Activated CD8-positive, alpha-beta memory T cell treated with anti-CD3 and anti-CD28 coated beads for 48 hours (primary cell): ENCODE measurements at places on chromosomes 4 and X.

GRCh38 chr4:173280998-173281397, 53.2 kb downstream of the HMGB2 start:
- DNase-seq, result no peak

GRCh38 chrX:34901761-34902160, 40.8 kb upstream of the FAM47B start:
- DNase-seq, result no peak

DNA sequence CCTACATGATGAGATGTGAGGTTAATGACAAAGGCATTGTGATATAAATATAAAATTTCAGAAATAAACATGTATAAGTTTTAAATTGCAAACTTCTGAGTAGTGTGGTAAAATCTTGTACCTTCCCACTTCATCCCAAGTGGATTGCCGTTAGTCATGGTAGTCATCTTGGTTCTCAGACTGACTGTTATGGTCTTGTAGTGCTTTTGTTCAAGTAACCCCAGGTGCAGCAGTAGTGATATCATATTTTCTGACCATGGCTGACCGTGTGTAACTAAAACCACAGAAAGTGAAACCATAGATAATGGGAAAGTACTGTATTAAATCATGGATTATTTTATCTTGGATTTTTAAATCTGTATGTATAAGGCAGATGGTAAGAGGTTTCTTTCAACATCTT, 74.8 kb upstream of the SLIT2 start:
- DNase-seq, result no peak

- no peak for DNase-seq
These were observed 83.6 kb downstream of the MAML3 start for GRCh38 chr4:140070366-140070765.

DNA sequence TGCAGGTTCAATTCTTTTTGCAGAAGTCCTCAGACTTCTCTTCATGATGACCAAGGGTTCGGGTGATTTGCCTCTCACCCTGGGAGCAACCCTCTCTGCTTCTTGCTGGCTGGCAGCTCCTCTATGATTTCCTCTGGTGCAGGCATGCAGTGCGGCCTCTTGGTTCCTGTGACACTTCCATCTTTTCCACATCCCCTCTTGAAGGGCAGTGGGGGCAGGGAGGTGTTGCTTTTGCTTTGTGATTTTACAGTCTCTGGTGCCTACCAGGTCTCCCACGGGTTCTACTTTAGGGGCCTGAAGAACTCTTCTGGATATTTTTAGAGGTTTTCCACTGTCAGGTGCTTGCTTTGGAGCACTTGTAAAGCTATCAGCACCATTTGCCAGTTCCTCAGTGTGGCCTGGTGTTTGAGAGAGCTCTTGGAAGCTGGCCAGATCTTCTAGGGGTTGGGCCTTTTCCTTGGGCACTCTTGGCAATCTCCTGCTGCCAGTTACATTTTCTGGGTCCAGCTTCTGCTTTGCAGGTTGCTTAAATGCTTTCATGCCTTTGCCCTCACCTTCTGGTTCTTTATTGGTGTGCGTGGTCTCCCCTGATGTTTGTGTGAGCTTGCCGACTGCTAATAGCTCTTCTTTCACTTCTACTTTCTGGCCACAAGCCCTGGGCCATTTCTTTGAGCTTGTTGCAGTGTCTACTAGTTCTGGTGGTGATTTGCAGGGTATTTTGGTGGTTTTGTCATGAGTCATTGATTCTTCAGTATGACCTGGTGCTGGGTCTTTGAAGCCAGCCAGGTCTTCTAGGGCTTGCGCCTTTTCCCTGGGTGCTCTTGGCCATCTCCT, 11.5 kb upstream of the CHST7 start:
- DNase-seq, result no peak

GRCh38 chrX:15718283-15718970, 19.6 kb upstream of the CA5B start:
- DNase-seq, result no peak

DNA sequence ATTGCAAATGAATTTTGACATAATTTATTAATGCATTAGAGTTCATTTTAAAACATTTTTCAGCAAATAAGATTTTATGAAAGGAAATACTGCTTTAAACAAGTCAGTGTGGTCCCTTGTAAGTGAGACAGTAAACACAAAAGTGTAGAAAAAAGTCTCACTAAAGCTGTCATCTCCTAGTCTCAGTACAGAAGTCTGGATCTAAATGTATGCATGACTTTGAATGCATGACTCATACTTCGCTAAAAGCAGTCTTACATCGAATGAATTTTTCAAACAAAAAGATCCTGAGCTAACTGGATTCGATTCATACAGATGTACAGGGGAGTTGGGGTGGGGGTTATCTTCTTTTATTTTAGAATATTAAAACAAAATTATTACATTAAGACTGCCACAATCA, 207.4 kb upstream of the VCX start:
- no peak for DNase-seq

- no peak for DNase-seq
These were observed 26.7 kb upstream of the C1QTNF7 start for GRCh38 chr4:15400981-15401671.

DNA sequence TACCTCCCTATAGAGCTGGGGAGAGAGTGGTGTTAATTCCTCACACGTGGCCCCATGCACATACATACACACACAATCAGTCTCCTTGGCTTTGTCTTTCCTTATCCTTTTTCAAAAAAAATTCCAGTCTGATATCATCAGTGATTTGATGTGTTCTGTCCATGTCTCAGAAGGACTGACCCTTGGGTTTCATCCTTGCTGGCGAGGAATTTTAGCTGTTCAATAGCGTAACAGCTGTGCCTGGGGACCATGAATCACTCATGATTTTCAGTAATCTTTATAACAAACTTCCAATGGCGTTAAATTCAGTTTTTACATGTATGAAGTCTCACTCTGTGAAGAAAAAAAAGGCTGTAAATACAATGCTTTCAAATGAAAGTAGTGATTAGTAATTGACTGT, 204.6 kb downstream of the RBMX2 start:
- no peak for DNase-seq

DNA sequence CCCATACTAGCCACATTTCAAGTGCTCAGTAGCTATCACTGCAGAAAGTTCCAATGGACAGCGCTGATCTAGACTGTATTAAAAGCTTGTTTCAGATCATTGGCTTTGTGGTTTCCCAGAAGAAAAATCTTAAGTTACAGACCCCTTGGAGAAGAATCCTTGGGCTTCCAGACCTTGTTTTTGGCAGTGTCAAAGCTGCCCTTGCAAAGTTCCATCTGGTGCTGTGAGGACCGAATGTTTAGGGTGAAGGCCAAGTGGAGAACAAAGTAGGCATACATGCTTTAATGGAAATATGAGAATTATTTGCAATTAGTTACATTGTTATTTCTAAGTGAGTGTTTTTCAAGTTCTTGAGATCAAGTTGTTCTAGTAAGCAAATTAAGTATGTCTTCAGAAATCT, 144.7 kb downstream of the FRMPD4 start:
- no peak for DNase-seq

DNA sequence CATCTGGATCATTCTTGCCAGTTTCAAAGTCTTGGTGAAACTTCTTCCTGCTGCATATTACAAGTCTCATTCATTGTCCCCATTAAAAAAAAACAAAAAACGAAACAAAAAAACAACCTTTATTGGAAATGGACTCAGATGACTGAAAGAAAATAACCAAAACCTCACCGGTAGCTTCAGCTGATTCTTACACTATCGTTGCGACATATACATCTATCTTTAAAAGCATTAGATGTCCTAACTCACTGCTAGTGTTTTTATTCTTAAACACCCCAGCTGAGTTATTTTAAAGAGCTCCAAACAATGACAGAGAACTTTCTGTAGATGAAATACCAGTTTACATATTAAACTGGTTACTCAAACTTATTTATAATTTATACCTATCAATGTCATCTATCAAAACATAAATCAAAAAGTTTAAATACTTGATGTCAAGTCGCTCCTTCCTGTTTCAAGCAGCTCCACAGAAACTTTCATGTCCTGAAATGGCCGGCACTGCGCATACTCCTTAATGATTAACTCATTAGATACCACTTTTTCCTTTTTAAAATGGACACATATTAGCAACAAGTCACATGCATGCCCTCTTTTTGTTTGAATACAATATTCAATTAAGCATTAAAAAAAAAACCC, 87.2 kb downstream of the HPRT1 start:
- DNase-seq, result no peak

DNA sequence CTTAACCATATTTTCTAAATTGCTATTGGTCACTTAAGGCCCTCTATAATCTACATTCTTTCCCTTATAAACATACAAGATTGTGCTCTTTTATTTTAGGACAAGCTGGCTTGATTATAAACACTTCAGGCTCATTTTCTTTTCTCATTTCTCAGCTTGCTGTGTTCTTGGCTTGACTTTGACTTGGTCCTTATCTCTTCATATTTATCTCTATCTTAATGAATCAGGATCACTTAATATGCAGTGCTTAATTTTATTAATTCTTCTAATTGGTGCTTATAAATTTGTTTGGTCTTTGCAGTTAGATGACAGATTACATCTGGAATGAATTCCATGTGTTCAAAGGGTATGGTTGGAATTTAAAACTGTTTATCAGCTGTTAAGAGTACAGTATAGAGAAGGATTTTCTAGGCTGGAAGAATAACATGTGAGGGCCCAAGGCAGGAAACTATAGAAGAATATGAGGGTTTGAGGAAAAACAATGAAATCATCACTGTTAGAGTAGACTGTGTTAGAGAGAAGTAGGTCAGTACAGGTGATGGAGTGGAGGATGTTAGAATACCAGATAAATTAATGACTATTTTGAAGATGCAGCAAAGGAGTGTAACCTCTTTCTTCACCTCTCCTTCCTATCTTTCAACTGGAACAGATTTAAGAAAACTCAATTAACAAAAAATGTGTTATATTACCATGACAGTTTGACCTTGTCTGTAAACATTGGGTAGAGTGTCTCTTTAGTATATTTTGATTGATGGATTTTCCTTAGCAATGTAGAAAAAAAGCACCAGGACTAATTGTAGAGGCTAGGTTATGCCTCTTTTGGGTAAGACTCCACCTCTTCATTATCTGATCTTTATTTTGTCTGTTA, 169.6 kb downstream of the RAPGEF2 start:
- no peak for DNase-seq

DNA sequence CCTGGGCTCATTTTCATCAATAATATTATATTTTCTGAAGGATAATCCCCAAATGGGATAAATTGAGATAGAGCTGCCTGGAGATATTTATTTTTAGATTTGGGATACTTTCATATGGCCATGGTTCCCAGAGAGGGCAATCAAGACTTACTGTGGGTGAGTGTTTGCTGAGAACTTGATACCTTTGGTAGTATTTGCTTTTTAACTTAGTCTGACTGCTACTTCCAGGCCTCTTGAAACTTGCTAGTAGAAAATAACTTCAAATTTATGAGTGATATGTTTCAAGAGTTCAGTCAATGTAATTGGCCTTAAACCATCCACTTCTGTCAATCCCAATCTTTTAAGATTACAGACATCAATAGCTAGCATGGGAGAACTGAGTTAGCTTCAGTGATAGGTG, 181.6 kb upstream of the POU3F4 start:
- DNase-seq, result no peak

DNA sequence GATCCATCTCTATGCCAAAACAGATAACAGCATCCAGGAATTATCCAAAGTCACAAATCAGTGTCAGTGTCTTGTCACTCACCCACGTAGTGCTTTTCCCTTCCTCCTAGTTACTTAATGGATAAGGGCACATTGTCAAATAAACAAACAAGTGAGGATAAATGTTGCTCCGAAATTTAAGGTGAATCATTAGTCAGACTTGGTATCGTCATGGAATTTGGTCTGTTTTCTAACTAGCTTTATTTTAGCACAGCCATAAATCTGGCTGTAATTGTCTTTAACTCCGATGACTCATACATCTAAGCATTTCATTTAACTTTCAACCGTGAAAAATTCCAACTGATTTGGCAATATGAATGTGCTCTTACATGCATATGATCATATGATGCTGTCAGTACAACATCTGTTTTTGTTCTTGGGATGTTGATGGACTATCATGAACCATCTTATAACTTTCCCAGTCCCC, 83.3 kb downstream of the SNCA start:
- no peak for DNase-seq

GRCh38 chr4:55255179-55255578, 90.9 kb upstream of the SRD5A3 start:
- no peak for DNase-seq

DNA sequence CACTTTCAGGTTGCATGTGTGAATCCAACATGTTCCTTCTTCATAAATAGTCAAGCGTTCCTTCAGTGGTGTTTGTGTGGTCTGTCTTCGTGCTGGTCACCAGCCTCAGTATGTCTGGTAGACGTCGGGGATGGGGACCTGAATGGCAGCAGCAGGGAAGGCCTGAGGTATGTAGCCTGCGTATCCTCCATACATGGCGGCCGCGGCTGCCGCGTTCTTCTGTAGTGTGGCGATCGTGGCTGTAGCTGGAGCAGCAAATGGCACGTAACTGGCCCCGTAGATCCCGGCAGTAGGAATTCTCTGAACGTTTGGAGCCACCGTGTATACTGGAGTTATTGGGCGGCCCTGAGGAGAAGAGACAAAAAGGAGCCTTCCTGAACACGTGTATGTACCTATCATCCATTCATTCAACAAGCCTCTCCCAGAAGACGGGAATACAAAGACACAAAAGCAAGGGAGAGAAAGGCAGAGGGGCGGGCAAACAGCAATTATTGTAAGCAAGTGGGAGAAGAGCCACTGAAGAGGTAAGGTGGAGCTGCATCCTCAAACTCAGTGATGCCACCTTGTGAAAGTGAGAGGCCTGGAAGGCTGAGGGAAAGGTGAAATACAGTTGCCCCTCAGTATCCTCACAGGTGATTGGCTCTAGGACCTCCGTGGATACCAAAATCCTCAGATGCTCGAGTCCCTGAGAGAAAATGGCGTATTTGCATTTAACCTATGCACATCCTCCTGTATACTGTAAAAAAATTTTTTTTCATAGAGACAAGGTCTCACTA, 90.9 kb downstream of the CHRNA9 start:
- no peak for DNase-seq

DNA sequence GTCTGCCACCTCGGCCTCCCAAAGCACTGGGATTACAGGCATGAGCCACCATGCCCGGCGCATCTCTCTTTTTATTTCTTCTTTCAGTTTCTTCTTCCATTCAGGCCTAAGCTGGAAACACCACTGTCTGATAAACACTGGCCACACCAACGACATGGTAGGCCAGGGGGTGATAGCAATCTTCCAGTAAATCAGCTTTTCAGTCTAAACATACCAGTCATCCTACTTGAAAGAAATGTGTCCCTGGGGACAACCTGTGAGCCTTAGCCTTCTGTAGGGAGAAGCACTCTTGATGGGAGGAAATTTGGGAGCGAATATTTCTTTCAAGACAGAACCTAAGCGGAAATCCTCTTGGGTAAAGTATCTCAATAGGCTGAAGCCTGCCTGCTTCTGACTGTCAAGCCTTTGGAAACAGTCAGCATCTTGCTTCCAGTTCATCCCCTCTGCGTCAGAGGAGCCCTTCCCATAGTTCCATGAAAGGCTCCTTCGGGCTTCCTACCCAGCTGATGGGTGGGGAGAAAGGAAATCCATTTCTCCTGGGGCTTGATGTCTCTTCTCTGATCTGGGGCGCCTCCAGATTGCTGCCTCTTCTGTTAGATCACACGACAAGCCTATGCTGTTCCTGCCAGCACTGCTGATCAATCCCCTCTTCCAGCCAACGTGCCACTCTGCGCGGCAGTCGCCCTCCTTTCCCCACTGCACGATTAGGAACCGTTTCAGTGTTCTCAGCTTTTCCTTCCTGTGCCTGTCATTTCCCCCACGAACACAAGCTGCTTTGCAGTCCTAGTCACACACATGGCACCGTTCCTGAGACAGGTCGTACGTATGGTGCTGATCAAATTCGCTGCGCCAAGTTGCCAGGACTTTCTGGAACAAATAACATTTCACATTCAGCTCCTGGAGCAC, 49.5 kb upstream of the CBR4 start:
- DNase-seq, result no peak
